ENCODE measurements at places on chromosomes 12 and 14.

GRCh38 chr14:105069522-105069870 is 4.3 kb upstream of the GPR132 start:
- DNase-seq: no peak

DNA sequence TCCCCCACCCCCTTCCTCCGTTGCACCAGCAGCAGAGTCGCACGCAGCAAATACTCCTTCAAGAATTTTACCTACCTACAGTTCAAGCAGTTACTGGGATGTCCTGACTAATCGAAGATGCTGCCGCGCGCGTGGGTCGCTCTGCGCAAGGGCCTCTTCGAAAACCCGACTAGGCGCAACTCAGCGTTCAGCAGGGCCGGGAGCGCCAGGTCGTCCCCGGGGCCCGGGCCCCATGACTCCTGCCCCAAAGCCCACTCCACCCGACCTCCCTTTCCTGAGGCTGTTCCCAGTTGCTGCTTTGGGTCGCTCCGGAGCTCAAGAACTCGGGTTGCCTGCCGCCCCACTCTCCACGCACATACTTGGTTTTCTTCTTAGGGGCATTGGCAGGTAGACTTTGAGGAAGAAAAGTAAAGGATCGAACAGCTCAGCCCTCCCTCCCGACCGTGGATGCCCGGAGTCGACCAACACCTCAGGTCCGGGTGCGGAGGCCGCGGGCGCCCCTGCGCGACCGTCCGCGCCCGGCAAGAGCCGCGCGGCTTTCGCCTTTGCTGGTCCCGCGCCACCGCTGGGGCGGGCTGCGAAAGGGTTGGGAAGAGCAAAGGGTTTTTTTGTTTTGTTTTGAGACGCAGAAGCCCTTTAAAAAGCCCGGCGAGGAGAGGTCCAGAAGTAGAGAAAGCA is 1.9 kb downstream of the BMP4 start:
- DNase-seq: peak; percentile 58

DNA sequence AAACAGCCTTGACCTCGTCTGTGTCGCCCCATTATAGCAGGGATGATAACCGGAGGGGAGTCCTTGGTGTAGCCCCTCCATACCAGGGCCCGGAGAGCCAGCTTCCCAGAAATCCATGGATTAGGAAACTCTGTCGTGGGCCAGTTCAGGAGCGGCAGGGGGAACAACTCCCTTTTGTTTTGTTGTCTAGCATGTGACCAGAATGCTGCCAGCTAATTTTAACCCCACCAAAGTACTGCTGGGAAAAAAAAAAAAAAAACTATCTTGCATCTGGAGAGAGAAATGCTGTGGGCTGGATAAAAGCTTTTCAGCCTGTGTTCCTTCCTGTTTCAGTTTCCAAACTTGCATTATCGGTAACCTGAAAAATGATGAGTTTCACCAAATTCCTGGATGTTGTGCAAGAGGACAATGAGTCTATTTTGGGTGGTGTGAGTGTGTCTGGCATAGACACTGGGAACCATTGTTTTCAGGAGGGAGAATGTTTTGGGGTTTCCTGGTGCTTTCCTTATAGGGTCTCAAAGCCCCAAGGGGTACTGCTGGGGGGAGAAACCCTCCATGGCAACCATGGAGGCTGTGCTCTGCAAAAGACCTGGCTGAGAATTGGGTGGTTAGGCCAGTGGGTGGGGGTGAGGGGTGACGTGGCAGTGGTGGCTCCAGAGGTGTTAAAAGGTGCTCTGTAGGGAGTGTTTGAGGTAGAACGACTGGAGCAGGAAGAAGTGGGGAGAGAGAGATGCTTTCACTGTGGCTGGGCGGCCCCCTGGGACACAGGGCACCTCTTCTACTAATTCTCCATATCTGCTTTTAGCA is 14.9 kb upstream of the IRF2BPL start:
- peak; percentile 33 for DNase-seq

- DNase-seq: no peak
Observed at GRCh38 chr14:30849354-30849753, 25.0 kb upstream of the COCH start.

DNA sequence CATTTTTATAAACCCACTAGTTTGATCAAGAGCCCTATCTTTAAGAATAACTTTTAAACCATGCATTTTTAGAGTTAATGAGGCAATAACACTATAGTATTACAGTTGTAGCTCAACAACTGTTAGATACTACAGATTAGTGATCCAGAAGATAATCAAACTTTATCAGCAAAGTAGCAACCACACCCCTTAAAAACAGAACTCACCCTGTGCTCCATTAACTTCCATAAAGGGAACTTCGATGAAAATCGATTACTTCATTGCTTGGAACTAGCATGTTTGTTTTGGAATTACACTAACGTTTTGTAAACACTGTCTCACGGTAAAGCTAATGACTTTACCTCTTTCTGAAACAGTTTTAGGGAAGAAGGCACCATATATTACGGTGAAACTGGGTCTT is 1.4 kb downstream of the SGPP1 start:
- peak; percentile 26 for DNase-seq

DNA sequence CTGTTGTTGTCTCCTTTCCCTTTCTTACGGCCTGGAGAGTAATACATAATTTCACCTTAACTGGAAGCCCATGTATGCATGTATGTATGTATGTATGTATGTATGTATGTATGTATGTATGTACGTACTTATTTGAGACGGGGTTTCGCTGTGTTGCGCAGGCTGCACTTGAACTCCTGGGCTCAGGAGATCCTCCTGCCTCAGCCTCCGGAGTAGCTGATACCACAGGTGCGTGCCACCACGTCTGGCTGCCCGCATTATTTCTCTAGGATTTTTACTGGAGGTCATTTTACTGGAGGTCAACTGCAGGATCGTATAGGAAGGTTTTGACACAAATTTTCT is 644 bp upstream of the OS9 start:
- DNase-seq: no peak

- DNase-seq: no peak
Observed at GRCh38 chr12:110561471-110562201, 21.5 kb downstream of the PPTC7 start.

GRCh38 chr14:105531088-105531893 is 4.9 kb downstream of the TMEM121 start:
- no peak for DNase-seq

GRCh38 chr12:12024911-12025682 is 45.6 kb upstream of the BCL2L14 start:
- no peak for DNase-seq

- no peak for DNase-seq
Observed at GRCh38 chr12:69265205-69265604, 25.8 kb downstream of the CPSF6 start.

DNA sequence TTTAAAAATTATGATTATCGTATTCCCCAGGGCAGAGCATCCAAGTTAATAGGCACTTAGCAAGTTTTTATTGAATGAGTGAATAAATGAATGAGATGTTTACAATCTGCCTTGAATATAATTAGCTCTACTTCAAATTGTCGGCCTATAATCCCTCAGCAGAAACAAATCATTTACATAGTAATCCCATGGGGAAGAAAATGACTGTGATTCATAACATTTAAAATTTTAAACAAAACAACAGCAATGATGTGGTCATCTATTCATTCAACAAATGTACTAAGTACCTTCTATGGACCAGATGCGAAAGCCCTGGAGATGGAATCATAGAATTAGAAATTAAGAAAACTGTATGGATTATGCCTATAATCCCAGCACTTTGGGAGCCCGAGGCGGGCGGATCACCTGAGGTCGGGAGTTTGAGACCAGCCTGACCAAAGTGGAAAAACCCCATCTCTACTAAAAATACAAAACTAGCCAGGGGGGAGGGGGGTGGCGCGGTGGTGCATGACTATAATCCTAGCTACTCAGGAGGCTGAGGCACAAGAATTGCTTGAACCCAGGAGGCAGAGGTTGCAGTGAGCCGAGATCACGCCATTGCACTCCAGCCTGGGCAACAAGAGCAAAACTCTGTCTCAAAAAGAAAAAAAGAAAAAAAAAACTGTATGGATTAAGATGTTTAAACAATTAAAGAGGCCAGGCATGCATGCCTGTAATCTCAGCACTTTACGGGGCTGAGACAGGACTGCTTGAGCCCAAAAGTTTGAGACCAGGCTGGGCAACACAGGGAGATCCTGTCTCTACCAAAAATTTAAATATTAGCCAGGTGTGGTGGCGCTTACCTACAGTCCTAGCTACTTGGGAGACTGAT is 17.7 kb upstream of the MDM2 start:
- DNase-seq: no peak

GRCh38 chr12:66929121-66929520 is 250.2 kb upstream of the GRIP1 start:
- no peak for DNase-seq

- DNase-seq: no peak
Observed at GRCh38 chr12:119803381-119803791, 73.7 kb downstream of the CIT start.

DNA sequence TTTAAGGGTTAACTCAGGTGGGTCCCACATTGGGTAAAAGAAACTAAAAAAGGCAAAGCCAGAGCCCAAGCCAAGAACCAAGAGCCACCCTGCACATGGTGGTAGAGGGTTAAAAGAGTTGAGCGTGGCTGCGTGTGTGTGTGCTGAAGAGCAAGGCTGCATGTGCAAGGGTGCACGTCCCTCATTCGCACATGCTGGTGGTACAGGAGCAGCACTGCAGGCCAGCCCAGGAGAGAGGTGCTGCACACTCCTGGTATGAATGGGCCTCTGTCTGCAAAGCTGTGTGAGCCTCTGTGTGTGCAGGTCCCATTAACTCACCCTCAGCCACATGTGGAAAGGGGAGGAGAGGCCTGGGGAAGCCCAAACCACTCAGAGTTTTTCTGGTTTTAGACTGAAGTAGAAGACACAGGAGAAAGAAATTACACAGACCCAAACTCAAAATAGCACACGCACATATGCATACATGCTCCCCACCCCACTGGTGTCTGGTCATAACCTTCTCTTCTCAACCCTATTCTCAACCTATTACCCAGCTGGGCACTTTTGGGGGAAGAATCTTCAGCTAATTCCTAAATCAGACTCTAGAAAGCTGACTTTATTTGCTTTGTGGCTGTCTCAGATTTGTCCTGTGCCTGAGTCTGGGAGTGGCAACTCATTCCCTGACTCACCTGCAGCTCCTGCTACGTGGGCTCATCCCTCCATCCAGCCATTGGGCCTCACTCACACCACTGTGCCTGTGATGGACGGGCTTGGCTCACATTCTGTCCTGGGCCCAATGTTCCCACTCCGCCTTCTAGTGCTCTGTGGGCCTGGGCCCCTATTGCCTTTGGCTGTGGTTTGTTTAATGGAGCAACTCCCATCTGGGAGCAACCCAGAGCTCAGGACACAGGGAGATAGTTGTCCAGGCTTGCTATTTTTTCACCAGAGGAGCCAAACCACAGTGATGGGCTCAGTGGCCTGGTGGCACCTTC is 30.8 kb upstream of the COL2A1 start:
- no peak for DNase-seq

GRCh38 chr12:8996682-8997405 is 7.5 kb downstream of the KLRG1 start:
- peak; percentile 91 for DNase-seq

DNA sequence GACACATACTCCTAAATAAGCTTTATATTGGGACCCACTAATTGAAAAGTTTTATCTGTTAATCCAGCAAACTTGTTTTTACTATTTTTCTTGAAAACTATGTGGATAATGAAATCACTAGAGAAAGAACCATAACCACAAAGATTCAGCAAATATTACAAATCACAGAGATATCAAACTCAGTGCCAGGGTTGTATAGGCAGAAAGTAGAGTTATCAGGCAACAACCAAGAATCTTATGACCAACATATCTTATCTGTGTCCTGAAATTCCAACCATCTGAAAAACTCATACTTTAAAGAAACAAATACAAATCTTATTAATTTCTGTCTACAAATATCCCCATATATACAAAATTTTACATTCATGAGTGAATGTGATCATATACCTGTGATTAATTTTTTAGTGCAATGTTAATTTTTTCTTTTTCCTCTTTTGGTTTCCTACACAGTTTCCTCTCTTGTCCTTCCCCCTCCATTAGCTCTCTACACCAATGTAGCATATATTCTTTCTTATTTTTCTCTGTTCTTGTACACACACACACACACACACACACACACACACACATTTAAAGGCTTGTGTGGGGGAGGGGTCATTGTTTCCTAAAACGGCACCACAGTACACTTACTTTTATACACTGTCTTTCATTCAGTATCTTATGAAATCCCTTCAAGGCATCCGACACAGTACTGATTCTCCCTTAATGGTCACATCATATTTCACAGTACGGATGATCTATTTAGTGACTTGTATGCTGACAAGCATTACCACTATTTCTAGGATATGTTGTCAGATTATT is 18.6 kb downstream of the AMN1 start:
- no peak for DNase-seq

- DNase-seq: no peak
Observed at GRCh38 chr12:54566792-54567191, 17.4 kb downstream of the PDE1B start.

DNA sequence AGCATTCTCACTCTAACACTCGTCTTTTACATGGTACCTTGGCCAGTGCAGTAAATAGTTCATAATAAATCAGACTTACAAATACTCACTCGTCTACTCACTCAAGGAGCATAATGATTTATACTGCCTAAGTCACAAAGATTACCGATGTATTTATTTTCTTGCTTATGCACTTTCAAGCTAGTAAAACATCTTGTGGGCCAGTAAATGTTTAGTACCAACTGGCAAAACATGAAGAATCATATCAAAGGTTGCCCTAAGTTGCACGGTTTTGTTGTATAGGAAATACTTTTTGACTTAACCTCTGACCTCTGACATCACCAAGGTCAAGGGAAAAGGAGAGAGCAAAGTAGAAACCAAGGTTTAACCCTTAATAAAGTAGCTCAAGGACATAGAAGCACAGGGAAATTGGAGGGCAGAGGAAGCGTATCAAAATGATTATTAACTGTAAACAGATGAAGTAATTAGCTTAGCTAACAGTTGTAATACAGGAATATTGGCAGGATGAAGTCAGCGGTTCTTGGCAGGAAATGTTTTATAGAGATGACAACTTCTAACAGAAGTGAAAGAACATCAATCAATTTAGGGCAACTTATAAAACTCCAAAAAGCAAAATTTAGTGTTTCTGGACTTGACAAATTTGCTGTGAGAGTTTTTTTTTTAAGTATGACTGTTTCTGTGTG is 131.9 kb downstream of the HMGA2 start:
- DNase-seq: peak; percentile 74

GRCh38 chr12:114916124-114916523 is 232.1 kb upstream of the TBX3 start:
- DNase-seq: no peak

DNA sequence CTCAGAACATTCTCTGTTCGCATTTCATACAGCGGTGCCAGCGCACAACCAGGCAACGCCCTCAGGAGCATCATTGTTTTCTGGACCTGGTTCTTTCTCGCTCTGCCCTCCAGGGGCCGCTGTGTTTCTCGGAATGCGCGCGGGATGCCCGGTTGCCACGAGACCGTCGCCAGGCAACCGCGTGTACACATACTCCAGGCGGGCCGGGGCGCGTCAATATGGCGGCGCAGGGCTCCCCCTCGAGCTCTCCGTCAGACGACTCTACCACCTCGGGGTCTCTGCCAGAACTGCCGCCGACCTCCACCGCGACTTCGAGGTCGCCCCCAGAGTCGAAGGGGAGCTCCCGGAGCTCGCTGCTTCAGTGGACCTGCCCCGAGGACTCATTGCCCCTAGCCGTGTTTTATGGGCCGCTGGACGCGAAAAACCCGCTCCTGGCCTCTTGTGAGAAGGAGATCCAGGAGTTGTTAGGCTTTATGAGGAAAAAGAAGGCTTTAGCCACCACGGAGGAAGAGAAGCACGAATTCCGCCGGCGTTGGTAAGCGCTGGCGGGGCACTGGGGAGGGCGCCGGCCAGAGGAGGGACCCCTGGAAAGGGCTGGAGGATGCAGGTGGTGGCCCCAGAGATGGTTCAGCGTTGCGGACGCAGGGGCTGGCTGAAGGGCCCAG is at the start of gene CFAP54:
TSS of gene CFAP54 (plus strand) at position 186 of the 665 bp plus-strand sequence. CDS start at position 219, 33 bp downstream.
- DNase-seq: peak; percentile 96
